ENCODE measurements at places on chromosomes 16 and 17.

- DNase-seq: no peak
These were observed 27.3 kb downstream of the TTYH2 start for GRCh38 chr17:74240618-74241205.

DNA sequence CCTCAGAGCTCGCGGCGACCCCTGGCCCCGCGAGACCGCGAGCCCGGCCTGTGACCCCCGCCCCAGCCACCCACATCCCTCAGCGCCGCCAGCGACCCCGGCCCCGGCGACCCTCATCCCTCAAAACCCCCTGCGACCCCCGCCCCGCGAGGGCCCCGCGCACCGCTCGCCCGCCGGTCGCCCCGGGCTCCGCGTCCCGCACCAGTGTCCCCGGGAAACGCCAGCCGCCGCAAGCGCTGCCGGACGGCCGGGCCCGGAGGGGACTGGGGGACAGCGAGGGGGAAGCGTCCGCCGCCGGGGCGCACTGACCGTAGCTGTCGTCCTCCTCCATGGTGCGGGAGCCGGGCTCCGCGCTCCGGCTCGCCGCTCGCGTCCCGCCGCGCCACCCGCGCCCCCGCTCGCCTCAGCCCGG, at the start of gene CYTH1:
Gene CYTH1, minus strand, starts transcription at position 381 of the 412 bp plus-strand sequence. Its CDS starts 50 bp downstream, at position 331.
- DNase-seq: no peak

- no peak for DNase-seq
These were observed 65.9 kb downstream of the PCTP start for GRCh38 chr17:55816532-55817396.

- no peak for DNase-seq
These were observed 3.0 kb upstream of the PRSS22 start for GRCh38 chr16:2860826-2861567.

GRCh38 chr17:65287040-65287439, 149.9 kb downstream of the RGS9 start:
- peak; percentile 76 for DNase-seq

DNA sequence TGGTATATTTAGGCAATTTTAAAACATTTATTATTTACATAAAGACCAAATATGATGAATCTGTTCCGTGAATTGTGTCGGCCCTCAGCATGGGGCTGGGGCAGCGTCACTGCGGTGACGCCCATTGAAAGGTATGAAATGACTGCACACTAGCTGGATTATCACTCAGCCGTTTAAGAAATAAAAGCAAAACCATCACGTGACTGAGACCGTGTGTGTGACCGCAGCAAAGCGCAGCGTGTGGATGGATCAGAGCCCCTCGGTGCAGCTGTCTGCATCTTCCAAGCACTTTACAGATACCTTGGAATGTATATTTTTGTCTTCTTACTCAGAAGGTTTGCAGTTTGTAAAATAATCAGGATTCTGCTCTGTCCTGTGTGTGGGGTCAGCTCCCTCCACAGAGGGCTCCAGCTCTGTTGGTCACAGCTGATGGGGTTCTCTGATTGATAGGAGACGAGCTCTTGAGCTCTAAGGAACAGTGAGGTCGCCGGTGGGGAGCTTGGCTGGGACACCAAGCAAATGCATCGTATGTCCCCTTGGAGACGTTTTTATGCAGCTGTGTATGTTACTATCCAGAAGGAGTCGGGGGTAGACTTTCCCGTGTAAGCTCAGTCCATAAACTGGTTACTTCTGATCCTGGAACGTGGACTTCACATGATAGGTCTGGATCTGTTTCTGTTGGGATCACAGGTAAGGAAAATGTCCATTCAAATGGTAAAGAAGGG, 45.1 kb downstream of the WDR45B start:
- DNase-seq: no peak

DNA sequence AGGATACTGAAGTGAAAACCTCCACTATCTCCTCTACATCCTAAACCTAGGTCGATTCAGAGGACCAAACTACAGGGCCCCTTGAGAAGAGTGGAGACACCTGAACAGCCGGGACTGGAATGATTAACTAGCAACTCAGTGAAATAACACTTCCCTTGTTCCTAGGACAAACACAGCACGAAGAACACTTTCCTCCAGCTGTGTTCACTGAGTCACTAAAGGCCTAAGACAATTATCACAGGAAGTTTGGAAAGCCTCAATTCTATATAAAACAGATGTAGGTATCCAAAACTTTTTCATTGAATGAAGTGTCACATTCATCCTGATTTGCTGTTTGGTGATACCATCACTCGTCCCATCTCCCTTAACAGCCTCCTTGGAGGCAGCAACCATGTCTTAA, 15.5 kb upstream of the CUEDC1 start:
- DNase-seq: no peak

DNA sequence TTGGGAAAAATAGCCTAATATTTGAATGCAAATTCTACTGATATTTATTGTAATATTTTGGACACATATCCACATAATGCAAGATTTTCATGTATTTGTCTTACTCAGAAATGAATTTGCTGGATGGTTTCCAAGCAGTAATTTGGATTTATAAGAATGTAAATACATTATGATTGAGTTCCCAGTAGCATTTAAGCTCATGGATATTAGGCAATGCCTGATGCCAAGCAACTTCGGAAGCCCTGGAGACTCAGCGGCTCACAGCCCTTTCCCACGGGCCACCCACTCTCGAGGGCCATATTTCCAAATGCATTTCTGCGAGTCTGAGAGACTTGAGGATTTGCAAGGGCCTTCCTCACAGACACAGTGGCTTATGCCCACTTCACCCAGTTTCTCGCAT, 62.1 kb upstream of the MYOCD start:
- no peak for DNase-seq

DNA sequence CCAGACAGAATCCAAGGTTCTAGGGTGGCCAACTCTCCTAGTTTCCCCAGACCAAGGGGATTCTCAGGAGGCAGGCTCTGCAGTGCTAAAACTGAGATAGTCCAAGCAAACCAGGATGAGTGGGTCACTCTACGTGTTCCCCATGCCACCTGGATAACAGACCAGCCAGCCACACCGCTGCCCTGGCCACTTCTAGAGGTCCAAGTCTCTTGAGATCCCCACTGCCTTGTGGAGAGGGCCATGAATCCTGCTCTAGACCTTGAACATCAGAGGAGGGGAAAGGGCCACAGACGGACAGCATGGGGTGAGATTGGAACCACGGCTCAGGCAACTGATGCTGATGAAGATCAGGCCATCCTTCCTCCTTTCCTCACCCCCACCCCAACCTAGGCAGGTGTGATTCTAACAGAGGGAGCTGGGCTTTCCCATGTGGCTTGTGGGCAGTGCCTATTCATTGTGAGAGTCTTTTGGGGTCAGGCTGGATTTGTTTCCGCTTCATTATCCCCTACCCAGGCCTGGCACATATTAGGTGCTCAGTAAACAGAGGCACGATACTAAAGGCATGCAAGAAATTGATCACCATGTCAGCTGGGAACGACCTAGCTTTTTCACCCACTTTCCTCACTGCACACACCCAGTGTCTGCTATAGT, 16.8 kb upstream of the TVP23A start:
- no peak for DNase-seq

DNA sequence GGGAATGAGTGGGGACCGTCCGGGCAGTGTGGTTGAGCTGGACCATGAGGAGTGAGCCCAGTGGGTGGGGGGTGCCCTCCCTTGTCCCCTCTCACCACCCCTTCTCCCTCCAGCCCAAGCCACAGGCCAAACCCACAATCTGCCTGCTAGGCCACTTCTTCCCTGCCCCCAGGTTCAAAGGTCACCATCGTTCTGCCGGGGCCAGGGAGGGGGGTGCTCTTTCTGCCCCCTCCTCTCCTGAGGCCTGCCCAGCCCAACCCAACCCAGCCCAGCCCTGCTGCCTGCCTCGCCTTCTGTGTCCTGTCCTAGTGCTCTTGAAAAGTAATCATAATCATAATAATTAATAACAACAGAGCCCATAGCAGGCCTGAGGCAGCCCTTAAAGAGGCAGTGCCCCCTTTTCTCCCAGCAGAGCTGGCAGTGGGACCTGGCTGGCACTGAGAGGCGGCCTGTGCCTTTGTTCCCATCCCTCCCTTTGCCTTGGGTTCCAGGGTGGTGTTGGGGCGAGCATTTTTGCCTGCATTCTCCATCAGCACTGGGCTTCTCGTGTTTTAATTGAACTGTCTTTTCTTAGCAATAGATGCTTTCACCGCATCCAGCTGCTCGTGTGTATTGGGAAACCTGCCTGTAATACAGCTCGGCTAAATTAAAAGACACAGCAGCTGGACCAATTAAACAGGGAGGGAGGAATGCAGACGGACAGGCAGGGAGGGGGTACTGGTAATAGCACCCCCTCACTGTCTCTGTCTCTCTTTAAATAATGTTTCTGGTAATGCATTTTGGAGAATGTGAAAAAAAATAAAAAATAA, 46.8 kb downstream of the SREBF1 start:
- no peak for DNase-seq

- no peak for DNase-seq
These were observed 67.9 kb downstream of the CEP95 start for GRCh38 chr17:64574646-64575045.

- DNase-seq: no peak
These were observed 19.8 kb upstream of the ZFP90 start for GRCh38 chr16:68519225-68519745.

- DNase-seq: no peak
These were observed 3.3 kb downstream of the PGAP3 start for GRCh38 chr17:39684369-39685192.

DNA sequence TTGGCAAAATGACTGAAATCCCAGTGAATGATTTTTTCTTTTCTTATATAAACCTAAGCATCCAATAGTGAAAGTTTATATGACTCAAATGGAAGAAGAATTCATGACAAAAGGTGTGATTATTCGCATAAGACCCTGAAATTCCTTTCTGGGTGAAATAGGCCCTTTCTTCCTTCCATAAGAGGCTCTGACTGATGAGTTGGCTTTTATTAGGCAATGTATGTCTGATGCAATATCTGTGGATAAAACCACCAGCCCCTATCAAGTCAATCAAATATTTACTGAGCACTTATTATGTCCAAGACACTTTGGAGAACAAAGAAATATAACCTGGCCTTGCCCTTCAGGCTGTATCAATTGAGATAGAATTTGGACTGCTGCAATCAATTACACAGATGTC, 316.6 kb downstream of the CDH13 start:
- DNase-seq: no peak

GRCh38 chr17:41667280-41668041, 21.2 kb upstream of the EIF1 start:
- no peak for DNase-seq

- no peak for DNase-seq
These were observed 45.6 kb downstream of the RMI2 start for GRCh38 chr16:11390573-11391495.

GRCh38 chr17:46123607-46124006, 69.6 kb downstream of the KANSL1 start:
- no peak for DNase-seq

DNA sequence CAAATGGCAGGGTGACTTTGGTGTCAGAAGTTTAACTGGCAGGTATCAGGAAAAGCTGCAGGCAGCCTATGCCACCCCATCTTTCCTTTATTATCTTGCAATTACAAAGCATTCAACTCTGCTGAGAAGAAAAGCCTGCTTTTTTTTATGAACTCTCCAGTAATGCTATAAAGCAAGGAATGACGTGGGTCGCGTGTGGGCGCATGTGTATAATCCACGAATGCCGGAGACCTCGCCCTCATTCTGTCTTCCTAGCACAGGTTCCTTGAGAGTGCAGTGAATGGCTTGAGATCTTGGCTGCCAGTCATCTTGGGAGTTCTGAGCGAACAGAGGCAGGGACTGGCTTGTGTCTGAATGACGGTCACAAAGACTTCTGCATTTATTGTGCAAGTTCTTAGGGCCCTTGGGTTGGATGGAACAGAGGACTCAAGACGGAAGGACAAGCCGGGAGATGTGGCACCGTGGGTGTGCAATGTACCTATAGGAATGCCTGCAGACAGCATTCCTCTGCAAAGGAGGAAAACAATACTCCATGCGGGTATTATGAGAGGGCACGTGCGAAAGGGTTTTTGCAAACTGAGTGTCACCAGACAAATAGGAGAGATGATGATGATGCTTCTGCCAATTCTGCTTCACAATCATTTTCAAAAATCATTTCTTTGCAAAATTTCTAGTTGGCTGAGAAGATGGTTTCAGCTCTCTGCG, 96.1 kb upstream of the ELAC2 start:
- DNase-seq: no peak

- DNase-seq: no peak
These were observed 28.5 kb upstream of the VAT1L start for GRCh38 chr16:77759821-77760220.

- DNase-seq: no peak
These were observed 230.4 kb downstream of the ZNF423 start for GRCh38 chr16:49625311-49626065.

- no peak for DNase-seq
These were observed 35.9 kb downstream of the DNAJA2 start for GRCh38 chr16:46937536-46937935.

DNA sequence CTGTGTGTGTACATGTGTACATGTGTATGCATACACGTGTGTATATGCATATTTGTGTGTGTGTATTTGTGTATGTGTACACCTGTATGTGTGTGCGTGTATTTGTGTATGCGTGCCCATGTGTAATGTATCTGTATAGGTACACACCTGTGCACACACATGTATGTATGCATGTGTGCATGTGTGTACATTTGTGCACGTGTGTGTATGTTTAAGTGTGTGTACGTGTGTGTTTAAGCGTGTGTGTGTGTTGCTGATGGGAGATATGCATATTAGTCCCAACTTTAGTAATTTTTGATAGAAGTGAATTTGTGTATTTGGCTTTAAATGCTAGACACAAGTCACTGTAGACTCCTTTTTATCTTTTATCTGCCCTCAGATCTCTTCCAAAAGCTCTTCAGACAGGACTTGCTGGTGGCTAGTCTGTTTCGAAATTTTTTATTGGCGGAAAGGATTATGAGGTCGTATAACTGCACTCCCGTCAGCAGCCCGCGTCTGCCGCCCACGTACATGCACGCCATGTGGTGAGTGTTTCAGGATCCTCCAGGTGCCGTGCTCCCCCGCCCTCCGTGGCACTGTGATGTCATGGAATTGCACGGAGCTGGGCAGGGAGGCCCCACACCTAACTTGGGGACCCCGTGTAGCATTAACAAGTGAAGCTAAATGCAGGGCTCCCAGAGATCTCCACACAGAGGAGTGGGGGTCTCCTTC, 168.8 kb upstream of the CHMP6 start:
- no peak for DNase-seq

DNA sequence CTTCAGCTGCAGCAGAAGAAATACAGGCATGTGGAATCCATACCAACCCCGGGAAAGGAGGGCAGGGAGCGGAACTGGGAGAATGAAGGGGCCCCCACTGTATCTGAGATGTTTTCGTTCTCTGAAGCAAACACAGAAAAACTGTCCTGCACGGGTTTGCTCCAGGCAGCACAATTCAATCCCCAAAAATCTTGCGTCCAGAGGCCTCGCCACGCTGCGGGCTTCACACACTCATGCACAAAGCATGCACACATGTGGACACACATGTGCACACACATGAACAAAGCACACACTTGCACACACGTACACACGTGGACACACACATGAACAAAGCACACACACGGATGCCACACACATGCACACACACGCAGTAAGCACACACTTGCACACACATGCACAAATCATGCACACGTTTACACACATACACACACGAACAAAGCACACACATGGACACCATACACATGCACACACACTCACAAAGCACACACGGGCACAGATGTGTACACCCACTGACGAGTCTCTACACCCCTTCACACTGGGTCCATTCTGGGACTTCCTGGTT, 27.3 kb downstream of the COX4I1 start:
- DNase-seq: no peak

- DNase-seq: no peak
These were observed 34.8 kb downstream of the TMEM235 start for GRCh38 chr17:78266231-78266631.
